T-helper 17 cell (primary cell): ENCODE measurements at places on chromosomes 5 and 9.

GRCh38 chr5:17305017-17305416 is 87.6 kb downstream of the BASP1 start:
- H3K36me3 ChIP-seq, result no peaks in the 10 kb centered on the region
- no peak overlapping the region for H3K4me3 ChIP-seq
- H3K27ac ChIP-seq, result no peak overlapping the region
- no peaks in the 10 kb centered on the region for H3K4me1 ChIP-seq
- H3K27me3 ChIP-seq, result no peaks in the 10 kb centered on the region
- DNase-seq, result no peak

DNA sequence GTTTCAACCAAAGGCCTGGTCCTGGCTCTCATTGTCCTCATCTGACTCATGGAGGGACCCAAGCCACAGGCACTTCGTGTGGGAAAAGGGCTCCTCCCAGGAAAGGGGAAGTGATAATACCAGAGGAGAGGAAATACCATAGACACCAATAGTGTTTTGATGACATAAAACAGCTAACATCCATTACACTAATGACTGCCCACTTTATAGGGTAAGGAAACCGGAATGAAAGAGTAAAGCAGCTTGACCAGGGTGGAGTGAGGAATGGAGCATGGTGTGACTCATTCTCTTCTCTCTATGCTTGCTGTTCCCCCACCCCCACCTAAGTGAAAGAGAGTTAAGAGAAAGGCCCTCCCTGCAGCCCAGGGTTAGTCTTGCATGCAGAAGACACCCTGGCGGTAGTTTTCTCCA is 67.4 kb upstream of the HRH2 start:
- peaks cover 5% of the 10 kb centered on the region for H3K36me3 ChIP-seq
- H3K4me3 ChIP-seq, result no peak overlapping the region
- no peak overlapping the region for H3K27ac ChIP-seq
- DNase-seq, result no peak
- no peaks in the 10 kb centered on the region for H3K4me1 ChIP-seq

GRCh38 chr5:135437796-135438560 is 9.2 kb downstream of the DCANP1 start:
- peaks cover 4% of the 10 kb centered on the region for H3K4me1 ChIP-seq
- H3K4me3 ChIP-seq, result no peak overlapping the region
- DNase-seq, result no peak
- H3K27ac ChIP-seq, result no peak overlapping the region

- peaks cover 22% of the 10 kb centered on the region for H3K27me3 ChIP-seq
- H3K4me1 ChIP-seq, result peaks cover 3% of the 10 kb centered on the region
- no peak overlapping the region for H3K4me3 ChIP-seq
Measured at GRCh38 chr5:155935723-155936122, 391.2 kb upstream of the SGCD start.

- H3K27ac ChIP-seq, result no peak overlapping the region
- no peak overlapping the region for H3K4me3 ChIP-seq
- no peaks in the 10 kb centered on the region for H3K36me3 ChIP-seq
- DNase-seq, result no peak
- peaks cover 1% of the 10 kb centered on the region for H3K27me3 ChIP-seq
Measured at GRCh38 chr5:173472784-173473278, 143.6 kb downstream of the BOD1 start.

DNA sequence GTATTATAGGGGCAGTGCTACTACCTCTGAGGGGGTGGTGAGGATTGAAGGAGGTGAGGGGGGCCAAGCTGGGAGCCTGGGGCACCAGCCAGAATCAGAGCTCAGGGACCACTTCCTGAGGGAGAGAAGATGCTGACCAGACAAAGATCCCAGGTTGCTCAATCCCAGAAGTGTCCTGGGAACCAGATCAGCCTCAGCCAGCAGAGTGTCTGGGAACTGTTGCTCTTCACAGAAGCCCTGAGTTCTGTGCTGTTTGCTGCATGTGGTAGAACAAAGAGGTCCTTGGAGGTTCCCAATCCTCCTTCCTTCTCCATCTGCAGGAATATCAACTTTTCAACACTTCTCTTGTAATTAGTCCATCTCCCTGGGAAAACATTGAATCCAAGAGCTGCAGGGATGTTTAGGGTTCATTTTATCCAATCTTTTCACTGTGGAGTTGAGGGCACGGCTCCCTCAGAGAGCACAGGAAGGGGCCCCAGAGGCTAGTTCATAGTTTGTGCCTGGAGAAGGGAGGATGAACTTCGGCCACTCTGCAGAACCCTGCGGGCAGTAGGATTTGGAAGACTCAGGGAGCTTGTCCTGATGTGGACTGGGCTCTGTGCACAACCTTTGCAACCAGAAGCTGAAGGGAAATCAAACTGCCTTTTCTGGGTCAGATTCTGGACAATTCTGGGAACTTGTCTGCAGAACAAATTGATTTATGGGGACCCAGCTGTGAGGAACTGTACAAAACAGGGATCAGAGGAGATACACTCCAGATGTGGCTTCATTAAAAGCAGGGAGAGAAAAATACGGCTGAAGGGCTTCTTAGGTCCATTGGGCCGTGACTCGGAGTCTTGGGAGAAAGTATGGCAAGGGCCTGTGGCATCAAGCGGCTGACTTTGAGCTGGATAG is 57.1 kb downstream of the GALNT12 start:
- DNase-seq, result no peak
- peaks cover 45% of the 10 kb centered on the region for H3K27me3 ChIP-seq
- H3K27ac ChIP-seq, result no peak overlapping the region
- H3K4me3 ChIP-seq, result no peak overlapping the region
- H3K4me1 ChIP-seq, result no peaks in the 10 kb centered on the region
- H3K36me3 ChIP-seq, result no peaks in the 10 kb centered on the region

DNA sequence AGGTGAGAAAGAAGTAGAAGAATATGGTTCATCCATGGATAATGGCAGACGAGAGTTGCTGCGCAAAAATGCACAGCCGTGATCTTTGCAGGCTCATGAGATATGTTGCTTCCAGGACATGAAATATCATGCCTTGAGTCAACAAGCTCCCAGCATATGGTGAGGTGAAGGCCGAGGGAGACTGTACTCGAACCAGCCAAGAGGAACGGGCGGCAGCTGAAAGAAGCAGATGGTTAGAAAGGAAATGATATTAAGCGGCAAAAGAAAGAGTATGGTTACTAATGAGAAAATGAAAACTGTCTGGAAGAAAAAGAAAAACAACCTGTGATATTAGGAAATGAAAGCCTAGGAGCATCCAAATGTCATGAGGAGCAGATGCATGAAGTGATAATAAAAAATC is 344.7 kb upstream of the DAP start:
- H3K27ac ChIP-seq, result no peak overlapping the region
- no peaks in the 10 kb centered on the region for H3K4me1 ChIP-seq
- H3K4me3 ChIP-seq, result no peak overlapping the region
- no peaks in the 10 kb centered on the region for H3K36me3 ChIP-seq
- peaks cover 16% of the 10 kb centered on the region for H3K27me3 ChIP-seq
- DNase-seq, result no peak

GRCh38 chr9:35882263-35882848 is 12.2 kb upstream of the OR13J1 start:
- H3K4me1 ChIP-seq, result peaks cover 3% of the 10 kb centered on the region
- no peak overlapping the region for H3K4me3 ChIP-seq
- DNase-seq, result peak; percentile 76
- H3K27ac ChIP-seq, result no peak overlapping the region

DNA sequence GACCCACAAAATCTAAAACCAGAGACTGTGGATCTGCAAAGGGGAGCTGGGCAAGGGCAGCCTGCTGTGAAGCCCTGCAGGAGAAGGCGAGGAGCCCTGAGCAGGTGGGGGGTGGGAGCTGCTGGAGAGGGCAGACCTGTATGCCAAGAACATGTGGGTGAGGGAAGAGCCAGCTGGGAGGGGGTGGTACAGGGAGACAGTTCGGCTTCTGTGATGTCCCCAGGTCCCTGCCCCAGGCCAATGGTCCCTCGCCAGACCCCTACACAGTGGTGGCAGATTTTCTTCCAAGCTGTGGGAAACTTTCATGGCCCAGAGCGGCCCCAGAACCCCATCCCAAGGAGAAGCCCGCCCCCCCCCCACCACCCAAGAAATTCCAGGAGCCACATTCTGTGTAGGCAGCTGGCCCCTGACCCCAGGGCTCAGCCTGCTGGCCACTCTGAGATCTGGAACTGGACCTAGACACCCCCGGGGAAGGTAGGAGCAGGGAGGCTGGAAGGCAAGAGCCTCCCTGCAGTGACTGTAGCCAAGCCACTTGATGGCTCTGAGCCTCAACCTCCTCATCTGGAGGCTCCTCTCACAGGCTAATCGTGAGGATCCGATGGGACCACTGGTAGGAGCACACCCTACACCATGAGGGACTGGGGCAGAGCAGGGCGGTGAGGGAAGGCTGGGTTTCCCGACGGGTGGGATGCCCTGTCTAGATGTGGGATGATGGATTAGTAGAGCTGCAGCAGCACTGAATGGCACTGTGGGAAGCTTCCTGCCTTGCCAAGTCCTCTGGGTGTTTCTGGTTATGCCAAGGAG is 22.6 kb upstream of the CSF1R start:
- peaks cover 2% of the 10 kb centered on the region for H3K4me1 ChIP-seq
- H3K27me3 ChIP-seq, result peaks cover 35% of the 10 kb centered on the region
- no peak overlapping the region for H3K27ac ChIP-seq
- DNase-seq, result no peak
- H3K4me3 ChIP-seq, result no peak overlapping the region
- no peaks in the 10 kb centered on the region for H3K36me3 ChIP-seq

GRCh38 chr9:128635266-128636023 is 21.2 kb downstream of the DYNC2I2 start:
- no peak overlapping the region for H3K27ac ChIP-seq
- H3K27me3 ChIP-seq, result no peaks in the 10 kb centered on the region
- H3K4me1 ChIP-seq, result peaks cover 2% of the 10 kb centered on the region
- H3K4me3 ChIP-seq, result no peak overlapping the region

- no peaks in the 10 kb centered on the region for H3K36me3 ChIP-seq
- H3K27ac ChIP-seq, result peak overlapping the region; percentile 96
- peaks cover 16% of the 10 kb centered on the region for H3K27me3 ChIP-seq
- peak; percentile 69 for DNase-seq
- H3K4me3 ChIP-seq, result peak overlapping the region; percentile 56
Measured at GRCh38 chr5:160506006-160507004, 84.7 kb downstream of the PTTG1 start.

- no peak overlapping the region for H3K4me3 ChIP-seq
- H3K36me3 ChIP-seq, result peaks cover 2% of the 10 kb centered on the region
- H3K27ac ChIP-seq, result no peak overlapping the region
- H3K27me3 ChIP-seq, result peaks cover 28% of the 10 kb centered on the region
- H3K4me1 ChIP-seq, result peaks cover 2% of the 10 kb centered on the region
Measured at GRCh38 chr9:91655658-91656057, 232.0 kb upstream of the NFIL3 start.

DNA sequence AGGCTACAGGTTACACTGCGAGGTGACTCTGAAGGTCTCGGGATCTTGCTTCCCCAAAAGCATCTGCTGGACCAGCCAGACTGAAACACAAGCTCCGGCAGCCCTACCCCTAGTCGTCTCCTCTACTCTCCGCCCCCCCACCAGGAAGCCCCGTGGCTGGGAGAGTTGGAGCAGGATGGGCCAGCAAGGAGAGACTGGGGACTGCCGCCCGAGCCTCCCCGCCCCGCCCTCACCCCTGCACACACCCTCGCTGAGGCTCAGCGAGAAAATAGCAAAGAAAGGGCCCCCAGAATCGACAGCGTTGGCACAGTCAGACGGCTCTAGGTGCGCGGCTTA is 1.3 kb downstream of the TRIM7 start:
- peaks cover 15% of the 10 kb centered on the region for H3K27me3 ChIP-seq
- peak overlapping the region; percentile 93 for H3K4me3 ChIP-seq
- peaks cover 32% of the 10 kb centered on the region for H3K4me1 ChIP-seq
- no peak for DNase-seq
- H3K27ac ChIP-seq, result peak overlapping the region; percentile 47
- peaks cover 7% of the 10 kb centered on the region for H3K36me3 ChIP-seq

DNA sequence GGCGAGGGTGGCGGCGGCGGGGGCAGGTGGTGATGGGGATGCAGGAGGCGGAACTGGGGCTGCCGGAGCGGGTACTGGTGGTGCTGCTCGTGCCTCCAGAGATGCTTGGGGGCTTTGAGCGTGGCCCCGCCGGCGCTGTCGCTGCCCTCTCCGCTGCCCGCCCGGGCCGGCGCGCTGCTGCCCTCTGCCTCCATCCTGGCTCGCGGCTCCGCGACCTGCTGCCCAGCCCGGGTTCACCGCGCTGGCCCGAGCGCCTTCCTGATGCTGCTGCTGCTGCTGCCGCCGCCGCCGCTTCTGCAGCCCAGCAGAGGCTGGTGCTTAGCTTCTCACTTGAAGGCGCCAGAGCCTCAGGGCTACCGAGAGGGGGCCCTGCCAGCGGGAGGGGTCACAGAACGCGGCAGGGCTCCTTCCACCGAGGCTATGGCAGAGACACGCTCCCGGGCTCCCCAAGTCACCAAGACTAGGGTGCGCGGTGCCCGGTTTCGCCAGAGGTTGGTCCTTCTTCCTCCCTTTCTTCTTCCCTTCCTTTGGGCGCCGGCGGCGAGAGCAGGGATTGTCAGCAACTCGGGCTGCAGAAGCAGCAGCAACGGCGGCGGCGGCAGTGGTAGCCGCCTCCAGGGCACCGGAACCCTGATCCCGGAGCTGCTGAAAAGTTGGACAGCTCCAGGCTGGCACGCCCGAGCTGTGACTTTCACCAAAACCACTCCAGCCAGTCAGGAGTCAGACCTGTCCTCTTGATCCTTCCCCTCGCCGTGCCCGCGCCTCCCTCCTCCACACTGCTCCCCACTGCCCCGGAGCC is at the start of gene PDE4D:
Gene PDE4D, minus strand, starts transcription at position 298 of the 799 bp plus-strand sequence.
- peaks cover 5% of the 10 kb centered on the region for H3K36me3 ChIP-seq
- H3K27ac ChIP-seq, result no peak within 1 kb of the TSS
- H3K4me1 ChIP-seq, result no peaks in the 10 kb centered on the region

DNA sequence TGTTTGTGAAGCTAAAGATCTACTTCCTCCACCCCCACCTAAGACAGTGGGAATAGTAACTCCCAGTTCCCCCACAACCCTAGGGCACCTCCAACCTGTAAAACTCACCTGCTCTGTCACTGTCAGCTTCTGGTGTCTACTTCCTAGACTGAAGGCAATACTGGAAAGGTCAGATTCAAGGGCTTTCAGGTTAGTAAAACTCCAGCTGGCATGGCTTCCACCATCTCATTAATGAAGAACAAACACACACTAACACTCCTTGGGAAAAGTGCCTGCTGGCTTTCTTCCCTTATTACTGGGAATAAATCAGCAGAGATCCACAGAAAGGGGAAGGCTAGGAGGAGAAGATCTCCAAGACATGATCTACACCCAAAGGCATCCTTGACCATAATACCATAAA is 109.9 kb downstream of the TMEM174 start:
- DNase-seq, result no peak
- H3K27ac ChIP-seq, result no peak overlapping the region
- no peak overlapping the region for H3K4me3 ChIP-seq
- peaks cover 61% of the 10 kb centered on the region for H3K27me3 ChIP-seq

DNA sequence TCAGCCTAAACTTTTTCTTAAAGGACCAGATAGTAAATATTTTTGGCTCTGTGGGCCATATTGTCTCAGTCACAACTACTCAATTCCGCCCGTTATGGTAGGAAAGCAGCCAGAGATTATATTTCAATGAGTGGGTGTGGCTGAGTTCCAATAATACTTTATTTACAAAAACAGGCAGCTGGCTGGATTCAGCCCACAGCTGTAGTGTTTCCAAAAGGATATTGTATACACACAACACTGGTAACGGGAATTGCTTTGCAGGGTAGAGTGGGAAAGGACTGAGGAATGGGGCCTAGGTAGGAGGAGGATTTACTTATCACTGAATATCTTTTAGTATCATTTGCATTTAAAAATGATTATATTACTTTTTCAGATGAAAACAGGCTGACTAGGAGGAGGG is 21.0 kb downstream of the GCNT4 start:
- H3K27ac ChIP-seq, result peak overlapping the region; percentile 32
- no peak overlapping the region for H3K4me3 ChIP-seq
- no peak for DNase-seq
- H3K4me1 ChIP-seq, result peaks cover 18% of the 10 kb centered on the region
